ENCODE measurements at places on chromosomes 6 and 20.
A peak's percentile ranks its signal among the peaks of the same experiment; 100 is the strongest.

- no peak for DNase-seq
These were observed 64.2 kb upstream of the CCN6 start for GRCh38 chr6:111989743-111990142.

GRCh38 chr20:16317445-16318362 is 255.5 kb downstream of the KIF16B start:
- DNase-seq, result no peak

- no peak for DNase-seq
These were observed 43.0 kb upstream of the RANBP9 start for GRCh38 chr6:13754644-13755043.

DNA sequence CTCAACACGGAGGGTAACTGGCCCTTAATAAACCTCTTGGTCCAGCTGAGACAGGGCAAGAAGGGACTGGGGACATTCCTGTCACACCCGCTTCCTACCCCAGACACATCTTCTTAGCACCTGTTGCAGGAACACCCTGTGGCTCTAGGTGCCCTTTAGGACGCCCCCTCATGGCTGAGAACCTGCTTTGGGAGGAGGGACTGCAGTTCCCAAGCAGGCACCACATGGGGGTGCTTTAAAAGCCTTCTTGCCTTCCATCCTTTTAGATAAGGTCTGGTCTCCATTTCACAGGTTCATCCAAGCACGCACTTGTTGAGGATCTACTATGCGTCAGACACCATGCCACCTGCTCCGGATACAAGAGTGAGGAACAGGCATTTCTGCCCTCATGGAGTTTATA is 26.6 kb downstream of the NSFL1C start:
- DNase-seq, result no peak

- peak; percentile 65 for DNase-seq
These were observed 1.4 kb upstream of the MARCKS start for GRCh38 chr6:113855500-113856374.

DNA sequence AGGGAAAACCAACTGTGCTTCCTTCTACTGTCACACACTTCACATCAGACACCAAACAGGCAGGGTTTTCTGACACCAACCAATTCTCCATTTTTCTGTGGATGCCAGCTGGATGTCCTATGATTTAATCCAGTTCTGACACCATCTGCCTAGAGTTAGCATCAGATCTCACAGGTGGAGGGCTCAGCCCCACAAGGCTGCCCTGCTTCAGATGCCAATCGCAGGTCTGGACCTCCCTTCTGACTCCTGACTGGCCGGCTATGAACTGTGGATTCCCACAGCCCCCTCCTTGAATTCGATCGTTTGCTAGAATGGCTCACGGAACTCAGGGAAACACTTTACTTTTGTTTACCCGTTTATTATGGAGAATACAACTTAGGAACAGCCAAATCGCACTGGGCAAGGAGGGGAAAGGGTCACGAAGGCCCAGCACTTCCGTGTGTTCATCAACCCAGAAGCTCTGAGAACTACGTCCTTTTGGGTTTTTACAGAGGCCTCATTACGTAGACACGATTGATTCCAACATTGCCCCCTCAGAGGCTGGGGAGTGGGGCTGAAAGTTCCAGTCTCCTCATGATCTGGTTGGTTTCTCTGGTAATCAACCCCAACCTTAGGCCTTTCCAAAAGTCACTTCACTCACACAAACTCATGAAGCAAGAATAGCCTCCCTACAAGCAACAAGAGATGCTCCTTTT is 25.4 kb upstream of the MAS1 start:
- DNase-seq, result no peak

DNA sequence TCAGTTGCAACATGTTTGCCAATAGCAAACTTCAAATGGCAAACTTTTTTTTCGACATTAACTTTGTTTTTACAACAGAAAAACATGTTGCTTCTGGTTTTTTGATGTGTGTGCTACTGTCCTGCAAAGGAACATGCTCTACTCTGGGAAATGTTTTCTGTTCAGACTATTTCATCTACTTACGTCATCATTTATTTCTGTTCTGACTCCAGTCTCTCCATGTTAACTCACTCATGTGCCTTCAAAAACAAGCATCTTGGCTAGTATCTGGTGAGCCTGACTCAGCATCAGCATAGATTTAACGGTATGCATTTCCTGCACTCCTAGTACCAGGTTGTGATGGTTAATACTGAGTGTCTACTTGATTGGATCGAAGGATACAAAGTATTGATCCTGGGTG is 36.1 kb upstream of the MAP7 start:
- DNase-seq, result peak; percentile 8

- DNase-seq, result peak; percentile 29
These were observed 28.3 kb downstream of the MRS2 start for GRCh38 chr6:24431045-24431451.

DNA sequence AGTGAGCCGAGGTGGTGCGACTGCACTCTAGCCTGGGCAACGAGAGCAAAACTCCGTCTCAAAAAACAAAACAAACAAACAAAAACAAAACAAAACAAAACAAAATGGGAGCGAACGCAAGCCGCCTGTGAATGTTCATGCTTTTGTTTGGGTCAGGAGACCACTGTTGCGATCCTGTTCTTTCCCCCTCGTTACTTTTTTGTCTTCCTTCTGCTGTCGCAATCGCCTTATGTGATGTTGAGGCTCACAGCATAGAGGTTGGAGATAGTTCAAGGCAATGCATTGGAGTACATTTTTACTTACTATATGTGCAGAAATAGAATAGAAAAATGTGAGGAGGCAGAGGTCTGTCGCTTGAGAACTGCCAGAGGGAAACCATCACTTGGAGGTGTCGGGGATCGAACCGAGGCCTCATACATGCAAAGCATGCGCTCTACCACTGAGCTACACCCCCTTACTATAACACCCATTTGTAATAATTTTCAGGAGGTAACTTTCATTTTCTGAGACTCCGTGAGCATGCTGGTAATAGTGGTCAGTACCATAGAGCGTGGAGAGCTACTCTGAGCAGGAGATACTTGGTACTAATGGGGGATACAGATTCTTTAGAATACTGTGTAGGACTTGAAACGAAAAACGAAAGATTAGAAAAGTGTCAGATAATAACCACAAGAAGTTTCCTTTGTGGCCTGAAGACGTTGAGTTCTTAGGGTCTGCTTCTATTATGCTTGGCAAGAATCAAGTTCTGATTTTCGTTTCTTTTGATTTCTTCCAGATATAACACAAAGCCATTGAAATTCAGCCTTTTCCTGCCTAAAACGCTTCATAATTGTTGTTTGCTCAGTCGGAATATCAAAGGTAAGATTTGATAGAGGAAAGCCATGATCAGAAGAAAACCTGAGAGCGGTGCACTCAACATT is 121.1 kb downstream of the TRIM27 start:
- peak; percentile 84 for DNase-seq
